ENCODE measurements at places on chromosomes 7 and 10.
A peak's percentile ranks its signal among the peaks of the same experiment; 100 is the strongest.

DNA sequence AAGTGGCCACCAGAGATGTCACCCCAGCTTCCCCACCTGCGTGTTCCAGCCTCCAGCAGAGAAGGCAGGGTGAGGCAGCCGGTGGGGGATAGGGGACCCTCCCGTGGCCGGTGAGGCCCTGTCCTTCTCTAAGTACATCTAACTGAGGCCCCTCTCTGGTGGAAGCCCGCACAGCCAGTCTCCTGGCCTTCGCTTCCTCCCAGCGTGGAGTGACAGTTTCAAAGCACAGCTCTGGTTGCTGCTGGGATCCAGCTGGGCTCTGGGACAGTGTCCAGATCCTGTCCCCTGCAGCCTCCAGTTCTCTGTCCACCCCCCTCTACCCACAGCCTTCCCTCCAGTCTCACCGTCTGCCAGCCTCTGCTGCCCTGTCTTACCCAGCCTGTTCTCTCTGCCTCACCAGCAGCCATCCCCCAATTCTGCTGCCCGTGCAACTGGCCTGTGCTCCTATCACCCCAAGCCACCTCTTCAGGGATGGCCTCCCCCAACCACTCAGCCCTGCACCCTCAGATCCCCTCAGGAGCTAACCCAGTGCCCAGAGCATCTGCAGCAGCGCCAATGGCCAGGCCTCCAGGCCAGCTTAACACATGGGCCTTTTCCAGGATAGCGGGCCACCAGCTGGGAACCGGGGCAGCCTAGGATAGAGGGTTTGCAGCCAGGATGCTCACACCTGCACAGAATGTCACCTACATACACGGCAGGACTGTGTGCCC is 16.3 kb upstream of the SH2B2 start:
- no peak for DNase-seq

- DNase-seq, result no peak
These were observed 81.9 kb downstream of the DNMBP start for GRCh38 chr10:99927721-99928280.

- peak; percentile 43 for DNase-seq
These were observed 4.6 kb downstream of the HSPA12A start for GRCh38 chr10:116737627-116738327.

GRCh38 chr10:24483701-24484100 is 240.0 kb downstream of the ARHGAP21 start:
- DNase-seq, result no peak

GRCh38 chr10:130190055-130190736 is 54.0 kb downstream of the GLRX3 start:
- DNase-seq, result peak; percentile 67

- no peak for DNase-seq
These were observed 36.6 kb downstream of the TRUB1 start for GRCh38 chr10:114974625-114975024.

Measured in hypothalamus (tissue), 51 donors.